CD4-positive, alpha-beta memory T cell (primary cell): ENCODE measurements at places on chromosomes 6 and 20. TPM values are rescaled to one million over a fixed set of nuclear protein-coding genes. Genes with fewer than 3 reads are reported as not detected.

GRCh38 chr6:118316796-118317384 lies 231.2 kb upstream of the PLN start:
- H3K4me3 ChIP-seq, result no peak overlapping the region
- no peaks in the 10 kb centered on the region for H3K27me3 ChIP-seq
- no peaks in the 10 kb centered on the region for H3K36me3 ChIP-seq

GRCh38 chr6:119071576-119071975 lies 6.9 kb downstream of the FAM184A start:
- H3K4me1 ChIP-seq, result peaks cover 19% of the 10 kb centered on the region
- no peak for DNase-seq
- H3K4me3 ChIP-seq, result no peak overlapping the region
- no peaks in the 10 kb centered on the region for H3K36me3 ChIP-seq

DNA sequence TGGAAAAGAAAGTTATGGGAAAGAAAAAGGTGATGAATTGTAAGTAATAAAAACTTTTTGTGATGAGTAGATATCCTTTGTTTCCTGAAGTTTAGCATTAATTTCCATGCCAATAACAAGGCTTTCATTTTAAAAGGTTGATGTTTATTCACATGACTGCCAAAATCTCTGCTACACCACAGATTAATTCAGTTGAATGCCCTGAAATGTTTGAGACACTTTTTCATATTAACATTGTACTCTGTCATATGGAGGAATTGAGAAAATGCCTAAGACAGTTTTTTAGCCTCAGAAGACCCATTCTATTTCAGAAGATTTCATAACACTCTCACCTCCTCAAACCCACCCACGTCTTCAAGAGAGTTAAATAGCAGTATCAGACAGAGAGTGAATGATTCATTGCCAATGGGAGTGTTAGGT lies 115.5 kb downstream of the ADGRG6 start:
- H3K4me1 ChIP-seq, result no peaks in the 10 kb centered on the region
- H3K36me3 ChIP-seq, result no peaks in the 10 kb centered on the region
- DNase-seq, result no peak
- no peak overlapping the region for H3K4me3 ChIP-seq
- H3K27ac ChIP-seq, result no peak overlapping the region
- no peaks in the 10 kb centered on the region for H3K27me3 ChIP-seq

DNA sequence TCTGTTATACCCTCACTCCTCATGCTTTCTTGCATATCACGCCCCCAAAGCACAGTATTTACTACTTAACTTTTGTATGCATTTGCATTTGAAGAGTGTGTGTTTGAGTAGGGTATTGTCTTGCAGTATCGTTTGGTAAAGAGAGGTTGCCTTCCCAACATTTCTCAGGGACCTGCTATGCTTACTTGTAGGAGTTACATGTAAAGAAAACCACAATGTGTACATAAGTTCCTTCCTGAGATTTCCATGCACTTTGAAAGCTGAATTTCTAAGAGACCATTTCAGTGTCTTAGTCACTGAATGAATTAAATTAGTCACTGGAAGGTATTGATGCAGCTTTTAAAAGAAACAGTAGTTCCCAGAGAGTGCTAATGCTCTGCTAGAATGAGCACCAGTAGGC lies 159.3 kb upstream of the LAMA2 start:
- H3K4me3 ChIP-seq, result no peak overlapping the region
- H3K27me3 ChIP-seq, result no peaks in the 10 kb centered on the region
- no peaks in the 10 kb centered on the region for H3K4me1 ChIP-seq
- no peaks in the 10 kb centered on the region for H3K36me3 ChIP-seq
- DNase-seq, result no peak

Gene SOX4
- 0.14 TPM for total RNA-seq

Gene FOXQ1
- not detected for total RNA-seq

Gene SMPDL3A
- total RNA-seq, result not detected
